MCF 10A (cell line): ENCODE measurements at places on chromosomes 7 and 10. TPM values are rescaled to one million over a fixed set of nuclear protein-coding genes. Genes with fewer than 3 reads are reported as not detected.

Gene SHH
- not detected in 2 replicates for total RNA-seq

Gene MOGAT3
- not detected in 2 replicates for total RNA-seq

Gene OR2A5
- not detected in 2 replicates for total RNA-seq

Gene SRGN
- 2.3 and 2.7 TPM in 2 replicates for total RNA-seq

Gene RBP4
- not detected in 2 replicates for total RNA-seq

Gene HABP2
- total RNA-seq: not detected in 2 replicates

Gene DLX5
- total RNA-seq: not detected in 2 replicates

Gene MSANTD7
- 17.2 and 18.1 TPM in 2 replicates for total RNA-seq

Gene SVOPL
- total RNA-seq: not detected in 2 replicates

Gene FOXI2
- not detected in 2 replicates for total RNA-seq

Gene POLR2J2
- total RNA-seq: 10.1 and 13.8 TPM in 2 replicates

Gene ZNF736
- total RNA-seq: 9.2 and 13.1 TPM in 2 replicates

Gene AQP1
- 0.71 TPM in 1 of 2 replicates, not detected in the other for total RNA-seq

Gene CDK14
- total RNA-seq: 21.2 and 32.0 TPM in 2 replicates

Gene TMEM270
- not detected in 2 replicates for total RNA-seq

Gene PCDH15
- not detected in 2 replicates for total RNA-seq

Gene C10orf105
- not detected in 2 replicates for total RNA-seq

Gene SPDYE5
- total RNA-seq: 0.12 and 0.16 TPM in 2 replicates
